GM19239 (cell line): ENCODE measurements at places on chromosomes 6 and 20.

DNA sequence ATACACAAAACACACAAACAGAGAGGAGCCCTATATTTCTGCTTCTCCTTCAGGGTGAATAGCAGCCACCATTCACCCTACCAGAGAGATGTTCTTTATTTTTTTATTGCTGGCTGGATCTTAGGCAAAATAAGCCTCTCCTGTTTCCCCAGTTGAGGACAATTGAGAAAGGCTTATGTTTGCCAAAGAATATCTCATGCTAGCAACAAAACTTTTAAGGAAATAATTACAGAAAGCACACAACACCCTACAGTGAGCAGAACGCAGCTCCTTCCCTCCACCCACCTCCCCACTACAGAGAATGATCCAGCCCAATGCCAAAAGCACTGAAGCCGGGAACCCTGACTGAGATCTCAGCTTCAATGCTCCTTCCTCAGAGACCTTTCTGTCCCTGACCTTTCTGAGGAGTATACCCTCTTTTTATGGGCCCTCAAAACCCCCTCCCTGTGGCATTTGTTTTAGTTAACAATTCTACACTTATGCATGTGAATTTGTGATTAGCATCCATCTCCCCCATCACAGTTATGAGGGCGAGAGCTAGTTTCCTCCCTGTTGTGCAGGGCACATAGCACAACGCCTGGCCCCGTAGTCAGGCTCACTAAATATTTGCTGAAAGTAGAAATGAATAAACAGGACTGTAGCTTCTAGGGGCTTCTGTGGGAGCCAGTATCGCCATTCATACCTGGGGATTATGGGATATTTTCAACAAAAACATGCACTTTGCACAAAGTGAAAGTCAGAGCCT, 491.6 kb upstream of the CDH4 start:
- no peak for DNase-seq

DNA sequence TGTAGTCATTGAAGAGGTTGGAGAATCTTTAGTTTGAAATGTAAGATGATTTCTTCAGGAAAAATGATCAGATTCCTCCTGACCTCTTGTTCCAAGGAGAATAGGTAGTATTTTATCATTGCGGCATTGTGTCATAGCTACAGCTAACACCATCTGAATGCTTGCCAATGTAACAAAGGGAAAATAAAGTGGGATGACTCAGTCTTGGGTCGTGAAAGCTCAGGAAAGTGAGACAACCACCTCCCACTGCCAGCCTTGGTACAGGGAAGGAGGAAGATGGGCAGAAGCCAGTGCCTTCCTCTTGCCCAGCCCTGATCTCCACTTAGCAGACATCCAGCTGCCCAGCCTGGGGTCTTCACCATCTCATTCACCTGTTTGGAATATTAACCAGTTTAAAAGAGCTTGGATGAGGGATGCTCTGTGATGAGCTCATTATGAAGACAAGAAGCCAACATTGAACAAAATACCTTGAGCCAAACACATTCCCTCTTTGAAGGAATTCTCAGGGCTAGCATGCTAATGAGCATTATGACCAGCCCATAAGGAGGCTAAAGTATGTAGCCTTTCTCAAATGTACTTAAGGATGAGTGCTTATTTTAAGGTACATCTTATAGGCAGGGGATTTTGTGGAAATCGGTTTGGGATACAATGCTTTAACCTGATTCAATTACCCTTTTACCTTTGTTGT, 40.0 kb upstream of the APCDD1L start:
- DNase-seq = no peak

DNA sequence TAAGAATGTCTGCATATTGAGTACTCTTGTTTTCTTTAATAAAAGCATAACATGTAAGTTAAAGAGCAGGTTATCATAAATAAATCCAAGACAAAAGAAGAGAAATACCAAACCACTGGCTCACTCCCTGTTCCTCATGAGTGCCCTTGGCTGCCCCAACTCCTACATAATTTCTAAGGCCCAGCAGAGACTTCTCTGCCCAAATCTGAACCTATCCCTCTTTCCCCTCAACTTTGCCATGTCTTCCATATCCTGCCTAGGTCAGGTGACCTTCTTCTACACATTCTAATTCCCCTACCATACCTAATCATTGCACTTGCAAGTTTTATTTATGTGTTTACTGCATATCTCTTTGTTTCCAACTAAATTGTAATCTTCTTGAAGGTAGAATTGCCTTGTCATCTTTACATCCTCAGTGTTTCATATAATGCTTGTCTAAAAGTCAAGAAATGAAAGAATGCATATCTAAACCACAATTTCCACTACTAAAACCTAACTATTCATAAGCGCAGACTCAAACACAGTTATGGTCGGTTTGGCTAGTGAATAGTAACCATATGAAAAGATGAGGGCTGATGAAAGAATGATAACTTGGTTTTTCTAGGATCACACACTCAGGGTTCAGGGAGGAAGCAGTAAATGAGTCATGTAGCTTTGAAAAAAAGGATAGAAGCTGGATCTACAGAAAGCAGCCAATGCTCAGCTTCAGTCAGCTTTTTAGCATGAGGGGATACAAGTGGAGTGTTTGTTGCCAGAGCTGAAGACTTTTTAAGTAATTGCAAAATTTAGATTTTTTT, 53.3 kb upstream of the EYA4 start:
- no peak for DNase-seq

GRCh38 chr6:66159937-66160336, 452.9 kb upstream of the EYS start:
- DNase-seq = no peak

DNA sequence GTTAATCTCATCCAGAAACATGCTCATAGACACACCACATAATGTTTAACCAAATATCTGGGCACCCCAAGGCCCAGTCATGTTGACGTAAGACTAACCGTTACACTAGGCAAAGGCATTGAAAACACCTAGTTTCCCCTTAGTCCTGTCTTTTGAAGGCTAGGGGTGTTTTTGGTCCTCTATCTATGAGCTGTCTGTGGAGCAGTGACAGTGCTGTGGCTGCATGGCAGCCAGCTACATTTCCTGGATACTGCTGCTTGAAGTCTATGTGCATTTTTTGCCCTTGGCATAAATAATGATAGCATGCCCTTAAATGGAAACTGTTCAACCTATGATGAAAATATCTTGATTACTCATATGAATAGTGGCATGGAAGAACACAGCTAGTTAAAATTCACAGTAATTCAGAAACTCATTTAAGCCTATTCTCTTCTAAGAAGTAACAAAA, 18.6 kb downstream of the FARS2 start:
- DNase-seq = no peak

DNA sequence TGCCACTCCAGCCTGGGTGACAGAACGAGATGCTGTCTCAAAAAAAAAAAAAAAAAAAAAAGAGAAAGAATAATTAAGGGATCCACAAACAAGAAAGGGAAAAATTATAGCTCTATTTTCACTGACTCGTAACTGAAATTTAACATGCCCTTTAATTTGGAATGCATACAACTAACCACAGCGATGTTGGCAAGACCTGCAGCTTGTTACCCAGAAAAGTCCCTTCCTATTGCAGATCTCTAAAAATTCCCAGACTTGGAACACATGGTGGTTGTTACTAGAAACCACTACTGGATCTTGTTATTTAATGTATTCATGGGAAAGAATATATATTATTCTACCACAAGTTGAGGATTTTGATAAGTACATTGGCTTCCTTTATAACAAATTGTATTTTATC, 27.8 kb upstream of the SMIM28 start:
- DNase-seq = no peak

DNA sequence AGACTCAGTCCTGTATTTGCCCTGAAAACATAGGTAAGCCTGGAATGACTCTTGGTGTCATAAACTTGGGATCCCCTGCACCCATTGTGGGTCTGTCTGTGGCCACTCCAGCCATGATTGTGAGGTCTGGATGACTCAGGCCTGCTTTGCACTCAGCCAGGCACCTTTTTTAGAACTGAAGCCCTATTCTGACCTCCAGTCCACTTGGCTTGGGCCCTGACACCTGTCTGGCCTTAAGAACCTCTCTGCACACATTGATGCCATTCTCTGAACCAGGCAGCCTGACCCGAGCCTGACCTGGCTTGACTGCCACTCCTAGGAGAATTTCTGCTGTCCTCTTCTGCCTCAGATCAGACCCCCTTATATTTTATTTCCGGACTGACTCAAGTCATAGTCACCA, 383.7 kb downstream of the MAFB start:
- no peak for DNase-seq

DNA sequence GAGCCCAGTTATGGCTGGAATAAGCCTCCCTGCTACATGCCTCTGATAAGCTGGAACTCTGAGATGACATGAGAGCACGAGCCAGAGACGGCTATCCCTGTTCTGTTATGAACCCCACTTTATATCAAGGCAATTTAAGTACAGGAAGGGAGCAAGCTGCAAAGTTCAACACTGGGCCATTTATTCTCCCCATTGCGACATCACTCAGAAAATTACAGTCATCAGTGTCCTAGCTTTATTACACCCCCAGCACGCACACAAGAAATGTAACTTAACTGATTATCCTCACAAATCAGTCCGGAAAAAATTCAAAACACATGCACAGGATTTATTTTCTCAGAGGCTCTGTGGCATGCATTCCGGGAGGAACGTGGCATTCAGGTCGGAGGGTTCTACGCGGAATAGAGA, 125.3 kb upstream of the SLC2A12 start:
- no peak for DNase-seq

- DNase-seq = no peak
Observed at GRCh38 chr6:43644940-43645612, at the start of gene RSPH9. RSPH9 (plus strand) TSS chr6:43645036; CDS start chr6:43645099, 63 bp downstream.

DNA sequence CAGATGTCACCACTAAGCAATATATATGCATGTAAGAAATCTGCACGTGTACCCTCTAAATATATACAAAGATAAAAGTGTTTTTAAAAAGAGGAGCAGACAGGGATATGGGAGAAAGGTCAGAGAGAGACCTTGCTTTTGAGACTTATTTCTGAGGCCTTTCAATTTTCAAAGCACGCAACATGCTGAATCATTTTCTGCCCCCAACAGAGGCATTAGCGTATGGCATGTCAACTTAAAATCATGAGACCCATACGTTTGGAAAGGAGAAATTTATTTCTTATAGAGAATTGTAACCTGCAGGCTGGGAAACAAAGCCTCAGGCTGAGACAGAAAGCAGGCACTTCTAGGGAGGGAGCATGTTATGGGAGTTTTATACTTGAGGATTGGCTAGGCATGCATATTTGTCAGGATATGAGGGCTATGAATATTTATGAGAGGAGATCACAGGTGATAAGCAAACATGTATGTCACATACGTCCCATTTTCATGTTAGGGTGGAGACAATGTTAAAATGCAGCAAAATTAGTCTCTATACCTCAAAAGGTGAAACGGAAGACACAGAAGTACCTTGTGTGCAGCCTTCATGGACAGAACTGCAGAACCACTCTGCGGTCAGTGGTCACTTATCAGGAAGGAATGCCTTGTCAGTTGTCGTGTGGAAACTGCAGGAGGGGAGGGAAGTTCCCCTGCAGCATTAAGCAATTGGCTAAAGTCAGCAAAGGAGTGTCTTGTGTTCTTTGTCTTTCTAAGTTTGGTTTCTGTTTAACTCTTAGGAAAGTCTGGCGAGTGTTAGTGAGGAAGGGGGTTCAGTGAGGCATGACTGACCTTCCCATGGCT, 6.3 kb upstream of the GABRR2 start:
- no peak for DNase-seq

DNA sequence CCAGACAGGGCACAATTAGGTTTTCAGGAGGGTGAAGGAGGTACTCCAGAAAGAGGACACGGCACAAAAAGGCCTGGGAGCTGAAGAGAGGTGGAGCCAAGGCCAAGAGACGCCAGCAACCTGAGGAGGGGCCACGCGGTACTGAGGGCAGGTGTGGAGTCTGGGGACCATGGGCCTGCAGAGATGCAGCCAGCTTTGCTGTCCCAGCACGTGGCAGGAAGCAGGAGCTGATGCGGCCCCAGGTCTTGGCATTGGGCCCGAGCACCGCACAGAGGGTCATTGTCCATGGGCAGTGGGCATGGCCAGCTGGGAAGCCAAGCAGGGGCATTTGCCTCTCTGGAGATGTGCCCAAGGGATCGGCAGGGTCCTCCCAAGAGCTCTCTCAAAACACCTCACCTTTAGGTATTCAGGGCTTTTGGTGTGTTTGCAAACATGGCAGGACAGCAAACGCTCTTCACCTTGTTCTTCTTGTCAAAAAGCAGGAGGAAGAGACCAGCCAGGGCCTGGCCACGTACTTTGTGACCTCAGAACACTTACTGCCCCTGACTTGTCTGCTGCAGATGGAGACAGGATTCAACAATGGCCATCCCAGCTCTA, 1.4 kb upstream of the BPIFB1 start:
- no peak for DNase-seq

DNA sequence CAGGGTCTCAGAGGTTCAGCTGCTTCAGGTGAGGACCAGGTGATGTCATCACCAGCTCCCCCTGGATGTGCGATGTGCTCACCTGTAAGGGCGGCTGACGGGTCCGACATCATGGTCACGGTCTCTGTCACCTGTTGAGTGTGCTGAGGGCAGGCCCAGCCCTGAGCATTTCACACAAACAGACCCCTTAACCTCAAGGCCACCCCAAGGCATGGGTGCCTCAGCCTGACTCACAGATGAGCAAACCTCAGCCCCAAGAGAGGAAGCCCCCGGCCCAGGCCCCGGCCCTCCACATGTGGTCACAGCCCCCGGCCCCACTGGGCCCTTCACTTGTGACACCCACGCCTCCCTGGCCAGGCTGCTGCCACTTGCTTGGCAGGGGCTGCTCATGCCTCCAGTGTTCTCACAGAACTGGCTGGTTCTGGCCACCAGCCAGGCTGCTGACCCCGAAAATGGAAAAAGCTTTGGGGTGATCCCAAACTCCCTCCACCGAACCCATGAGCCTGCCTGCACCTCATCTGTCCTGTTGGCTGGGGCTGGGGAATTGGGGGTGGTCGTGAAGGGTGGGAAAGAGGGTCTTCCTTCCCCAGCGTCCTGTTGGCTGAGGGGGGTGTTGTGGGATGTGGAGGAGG, 33.3 kb downstream of the PRR18 start:
- DNase-seq = no peak

DNA sequence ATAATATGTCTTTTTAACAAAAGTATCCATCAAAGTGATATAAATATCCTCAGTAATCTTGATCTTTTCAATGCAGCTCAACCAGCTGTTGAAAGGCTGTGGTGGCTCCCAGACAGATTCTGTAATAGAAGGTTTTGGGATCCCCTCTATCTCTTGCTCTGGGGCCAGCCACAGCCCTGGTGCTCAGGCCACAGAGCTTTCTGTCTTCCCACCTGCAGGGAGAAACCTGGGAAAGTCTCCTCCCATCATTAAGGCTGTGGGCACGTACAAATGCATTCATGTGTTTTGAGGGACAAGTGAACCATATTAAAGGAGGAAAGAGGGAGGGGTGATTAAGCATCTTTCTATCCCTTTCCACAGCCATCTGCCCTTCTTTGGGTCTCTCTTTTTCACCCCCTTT, 183.1 kb downstream of the PRDM13 start:
- no peak for DNase-seq

GRCh38 chr6:21306546-21306945, 287.0 kb upstream of the SOX4 start:
- DNase-seq = no peak
